Activated naive CD4-positive, alpha-beta T cell treated with anti-CD3 and anti-CD28 coated beads for 36 hours (primary cell): ENCODE measurements at places on chromosomes 3 and 15. TPM values are rescaled to one million over a fixed set of nuclear protein-coding genes. Genes with fewer than 3 reads are reported as not detected.
A peak's percentile ranks its signal among the peaks of the same experiment; 100 is the strongest.

Gene UBR1
- 25.2 TPM for total RNA-seq

DNA sequence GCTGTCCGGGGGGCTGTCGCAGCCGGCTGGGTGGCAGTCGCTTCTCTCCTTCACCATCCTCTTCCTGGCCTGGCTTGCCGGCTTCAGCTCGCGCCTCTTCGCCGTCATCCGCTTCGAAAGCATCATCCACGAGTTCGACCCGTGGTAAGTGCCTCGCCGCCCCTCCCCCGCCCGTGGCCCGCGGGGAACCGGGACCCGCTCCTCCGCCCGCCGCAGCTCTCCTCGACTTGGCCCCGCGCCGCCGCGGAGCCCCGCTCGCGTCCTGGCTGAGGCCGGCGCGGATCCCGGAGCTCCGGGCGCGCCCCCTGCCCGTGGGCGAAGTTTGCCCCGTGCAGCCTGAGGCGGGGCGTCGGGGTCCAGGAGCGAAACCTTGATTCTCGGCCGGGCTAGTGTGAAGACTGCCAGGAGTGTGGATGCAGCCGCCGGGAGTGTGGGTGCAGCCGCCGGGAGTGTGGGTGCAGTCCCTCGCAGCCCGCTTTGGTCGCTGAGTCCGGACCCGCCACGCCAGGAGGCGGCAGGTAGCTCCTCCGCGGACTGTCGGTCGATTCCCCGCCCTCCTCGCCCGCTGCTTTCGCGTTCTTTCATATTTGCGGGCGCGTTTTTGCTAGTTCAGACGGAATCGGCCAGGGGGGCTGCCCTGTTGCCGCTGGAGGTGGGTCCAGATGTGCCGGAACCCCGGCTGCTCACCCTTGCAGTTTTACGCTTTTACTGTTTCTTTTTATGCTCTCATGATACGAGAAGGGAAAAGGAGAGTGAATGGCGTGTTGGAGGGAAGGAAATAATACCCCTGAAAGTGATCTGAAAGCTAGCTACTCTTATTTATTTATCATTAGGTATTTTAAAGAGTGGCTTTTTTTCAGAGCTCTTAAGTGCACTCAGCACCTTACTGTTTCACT is 692 bp downstream of the STT3B start:
- peak; percentile 63 for DNase-seq

- no peak for DNase-seq
Observed at GRCh38 chr3:100603469-100603868, 5.9 kb upstream of the ADGRG7 start.

Gene P2RY1
- 0.67 TPM for total RNA-seq

Gene SAMD7
- not detected for total RNA-seq

DNA sequence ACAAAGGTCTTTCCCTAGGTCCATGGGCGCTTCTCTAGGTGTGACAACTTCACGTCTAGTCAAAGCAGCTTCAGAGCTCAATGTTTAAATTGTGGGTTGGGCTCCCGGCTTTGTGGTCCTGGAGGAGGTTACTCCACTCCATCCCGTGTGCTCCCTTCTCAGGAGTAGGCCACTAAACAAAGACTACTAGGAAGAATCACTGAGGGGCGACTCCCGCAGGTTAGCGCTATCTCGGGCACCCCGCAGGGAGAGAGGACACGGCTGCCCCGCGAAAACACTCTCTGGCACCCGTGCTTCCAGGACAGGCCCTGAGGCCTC is 500 bp downstream of the PARP6 start:
- DNase-seq = peak; percentile 22

- peak; percentile 33 for DNase-seq
Observed at GRCh38 chr15:94231723-94232468, 535 bp downstream of the MCTP2 start.

DNA sequence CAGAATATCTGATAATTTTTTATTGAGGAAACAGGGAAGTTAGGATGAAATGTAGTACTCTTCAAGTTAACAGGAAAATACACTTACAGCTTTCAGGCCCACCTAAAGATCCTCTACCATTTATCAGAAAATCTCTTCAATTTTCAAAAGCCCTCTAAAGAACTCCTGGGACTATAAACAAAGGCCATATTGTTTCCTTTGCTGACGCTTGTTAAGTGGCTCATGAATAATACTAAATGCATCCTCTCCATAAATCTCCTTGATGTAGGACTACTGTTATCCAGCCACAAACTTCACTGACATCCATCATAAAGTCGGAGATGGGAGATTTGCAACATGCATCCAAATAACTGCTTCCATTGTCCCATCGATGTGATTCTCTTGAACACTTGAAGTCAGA is 326.5 kb downstream of the ZIC1 start:
- no peak for DNase-seq

Gene IL17RB
- total RNA-seq = 0.14 TPM

GRCh38 chr3:148360051-148360450 is 337.7 kb upstream of the AGTR1 start:
- no peak for DNase-seq

DNA sequence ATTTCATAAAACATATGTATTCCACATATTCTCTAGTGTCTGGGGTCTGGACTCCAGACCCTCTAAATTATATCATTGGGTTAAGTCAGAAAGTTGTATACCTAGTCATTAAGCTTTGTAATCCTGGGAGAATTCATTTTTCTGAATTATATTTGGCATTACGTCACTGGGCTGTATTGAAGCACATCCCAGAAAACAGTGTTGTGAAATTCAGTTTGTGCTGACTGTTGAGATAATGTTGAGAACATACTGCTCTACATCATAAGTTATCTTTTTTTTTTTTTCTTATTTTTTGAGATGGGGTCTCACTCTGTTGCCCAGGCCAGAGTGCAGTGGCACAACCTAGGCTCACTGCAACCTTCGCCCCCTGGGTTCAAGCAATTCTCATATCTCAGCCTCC is 153.1 kb upstream of the STT3B start:
- DNase-seq = no peak

- no peak for DNase-seq
Observed at GRCh38 chr15:58081456-58081855, 15.9 kb upstream of the ALDH1A2 start.

GRCh38 chr15:50758712-50759205 is 6.7 kb downstream of the SPPL2A start:
- DNase-seq = no peak

- DNase-seq = no peak
Observed at GRCh38 chr3:174363256-174363655, 495.9 kb upstream of the NAALADL2 start.

Gene FRMD5
- 0.37 TPM for total RNA-seq

GRCh38 chr3:32198714-32199113 is 39.8 kb upstream of the CMTM8 start:
- no peak for DNase-seq

DNA sequence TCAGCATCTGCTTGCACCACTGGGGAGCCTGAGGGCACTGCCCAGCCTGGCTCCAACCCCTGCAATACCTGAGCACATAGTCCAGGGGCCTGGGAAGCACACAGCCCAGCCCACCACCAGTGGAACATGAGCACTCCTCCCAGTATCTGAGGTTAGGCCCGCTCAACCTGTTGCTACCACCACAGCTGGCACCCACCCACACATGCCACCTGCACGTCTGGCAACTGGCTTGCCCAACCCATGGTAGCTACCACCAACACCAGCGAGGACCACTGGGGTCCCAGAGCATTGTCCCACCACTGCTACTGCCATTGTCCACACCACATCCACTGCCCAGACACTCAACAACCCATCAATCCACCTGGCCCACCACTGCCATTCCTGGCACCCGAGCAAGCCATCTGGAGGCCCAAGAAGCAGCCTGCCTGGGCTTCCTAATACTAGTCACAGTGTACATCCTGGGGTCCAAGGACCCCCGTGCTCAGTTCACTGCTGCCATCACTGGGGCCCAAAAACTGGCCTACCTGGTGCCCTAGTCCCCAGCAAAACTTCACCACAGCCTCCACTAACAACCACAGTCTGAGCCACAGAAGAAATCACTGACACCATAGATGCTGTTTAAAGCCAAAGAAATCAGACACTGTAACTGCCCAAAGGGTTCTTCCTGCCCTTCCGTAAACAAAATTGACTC is 62.1 kb upstream of the TBC1D23 start:
- no peak for DNase-seq

GRCh38 chr3:106013971-106014370 is 145.2 kb upstream of the CBLB start:
- DNase-seq = no peak

DNA sequence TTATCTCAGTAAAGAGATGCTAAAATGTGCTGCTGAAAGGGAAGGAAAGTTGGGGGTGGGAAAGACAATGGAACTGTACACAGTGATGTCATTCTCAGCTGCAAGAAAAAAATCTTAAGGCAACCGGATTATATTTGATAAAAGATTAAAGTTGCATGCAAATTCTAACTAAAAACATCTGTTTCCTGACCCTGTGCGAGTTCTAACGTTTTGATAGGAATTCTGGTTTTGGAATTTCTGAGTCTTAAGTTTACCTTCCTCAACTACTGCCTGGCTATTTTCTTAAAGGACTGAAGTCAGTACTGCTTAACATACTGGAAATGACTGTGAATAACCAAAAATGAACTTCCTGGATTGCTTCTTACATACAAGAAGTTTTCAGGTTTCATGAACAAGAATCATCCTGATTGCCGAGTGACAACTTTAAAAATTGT is 115.5 kb downstream of the SLC25A26 start:
- no peak for DNase-seq

Gene KLHDC8B
- total RNA-seq = 2.4 TPM
